ENCODE measurements at places on chromosomes 7 and 10. TPM values are rescaled to one million over a fixed set of nuclear protein-coding genes. Genes with fewer than 3 reads are reported as not detected.

Gene GSAP
- 14.3 TPM for polyA plus RNA-seq

Gene FLNC
- 18.6 TPM for polyA plus RNA-seq

Gene INA
- polyA plus RNA-seq, result 1.4 TPM

Gene ANXA8L1
- not detected for polyA plus RNA-seq

Gene MACC1
- 11.1 TPM for polyA plus RNA-seq

Gene RNLS
- 21.2 TPM for polyA plus RNA-seq

Gene MMP21
- 0.39 TPM for polyA plus RNA-seq

Gene LIPN
- not detected for polyA plus RNA-seq

GRCh38 chr7:139457153-139457946, 26.1 kb downstream of the KLRG2 start:
- DNase-seq, result no peak

DNA sequence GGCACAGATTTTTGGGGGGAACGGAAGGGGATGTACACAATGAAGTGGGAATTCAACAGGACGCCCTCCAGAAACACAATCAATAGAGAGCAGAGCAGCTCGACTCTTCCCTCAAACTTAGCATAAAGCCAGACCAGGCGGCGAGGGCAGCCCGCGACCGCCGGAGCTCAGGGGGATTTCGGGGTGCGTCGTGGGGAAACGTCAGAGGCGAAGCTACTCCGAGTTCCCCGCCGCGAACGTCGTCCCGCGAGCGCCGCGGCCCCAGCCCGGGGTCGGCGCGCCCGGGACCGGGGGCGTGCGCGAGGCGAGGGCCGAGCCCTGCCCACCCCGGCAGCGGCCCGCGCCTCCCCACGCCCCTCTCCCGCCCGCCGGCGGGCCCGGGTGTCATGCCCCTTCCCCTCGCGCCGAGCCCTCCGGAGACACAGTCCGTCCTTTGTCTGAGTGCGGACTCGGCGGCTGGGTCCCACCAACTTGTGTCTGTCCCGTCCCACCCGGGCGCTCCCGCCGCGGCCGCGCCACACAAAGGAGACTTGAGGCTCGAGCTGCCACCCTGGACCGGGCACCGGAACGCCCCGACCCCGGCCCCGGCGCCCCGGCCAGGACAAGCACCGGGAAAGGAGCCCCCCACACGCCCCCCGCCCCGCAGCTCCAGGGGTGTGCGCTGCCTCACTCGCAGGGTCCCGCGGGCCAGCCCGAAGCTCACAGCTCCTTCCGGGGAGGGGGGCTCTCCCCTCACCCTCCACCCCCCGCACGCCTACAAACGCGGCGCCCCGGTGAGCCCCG, 634 bp downstream of the EZH2 start:
- DNase-seq, result no peak

DNA sequence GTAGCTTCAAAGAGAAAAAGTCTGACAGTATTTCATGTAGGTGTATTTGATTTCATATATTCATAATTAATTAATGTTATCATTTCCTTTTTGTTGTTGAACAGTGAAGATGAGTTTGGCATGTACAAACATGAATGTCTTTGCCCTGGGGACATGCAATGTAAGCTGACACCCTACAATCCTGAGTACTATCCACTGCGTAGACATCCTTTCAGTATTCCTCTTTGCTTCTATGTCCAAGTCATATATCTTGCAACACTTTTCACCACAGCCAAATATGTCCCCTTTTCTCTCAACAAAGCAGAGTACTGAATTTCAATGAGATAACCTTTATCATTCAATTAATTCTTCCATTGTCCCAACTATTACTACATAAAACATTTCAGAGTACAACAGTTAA, 93.6 kb downstream of the GPR37 start:
- no peak for DNase-seq

GRCh38 chr10:17784688-17785087, 24.5 kb upstream of the MRC1 start:
- no peak for DNase-seq

DNA sequence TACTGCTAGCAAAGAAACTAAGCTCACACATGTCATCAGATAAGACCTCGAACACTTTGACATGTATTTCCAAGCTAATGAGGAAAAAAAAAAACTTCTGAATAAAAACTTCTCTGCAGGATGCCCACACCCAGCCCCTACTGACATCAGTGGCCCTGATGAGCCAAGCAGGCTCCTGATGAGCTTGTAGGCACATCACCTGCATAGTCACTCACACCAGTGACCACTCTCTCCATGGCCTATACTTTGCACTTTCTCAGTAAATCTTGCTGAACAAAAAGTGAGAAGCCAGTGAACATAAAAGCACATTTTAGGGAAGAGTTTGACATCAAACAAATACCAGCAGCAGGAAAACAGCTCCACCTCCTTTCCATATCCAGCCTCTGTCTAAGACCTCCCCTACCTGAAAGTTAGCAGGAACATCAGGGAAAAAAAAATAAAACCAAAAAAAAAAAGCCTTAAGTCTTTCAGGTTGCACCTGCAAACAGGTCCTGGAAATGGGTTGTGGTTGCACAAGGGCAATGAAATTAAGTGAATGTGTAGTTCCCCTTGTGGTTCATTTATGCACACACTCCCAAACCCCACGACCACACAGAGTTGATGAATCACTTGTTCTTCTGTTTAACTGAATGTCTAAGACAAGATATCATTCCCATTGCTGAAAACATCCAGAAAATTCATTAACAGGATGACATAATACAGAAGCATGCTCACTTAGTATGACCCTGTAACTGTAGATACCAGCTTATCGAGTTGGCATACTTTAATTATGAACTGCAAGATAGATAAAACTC, 205.2 kb upstream of the PDE1C start:
- no peak for DNase-seq

- DNase-seq, result no peak
Observed at GRCh38 chr10:35545878-35546590, 59.1 kb upstream of the GJD4 start.

DNA sequence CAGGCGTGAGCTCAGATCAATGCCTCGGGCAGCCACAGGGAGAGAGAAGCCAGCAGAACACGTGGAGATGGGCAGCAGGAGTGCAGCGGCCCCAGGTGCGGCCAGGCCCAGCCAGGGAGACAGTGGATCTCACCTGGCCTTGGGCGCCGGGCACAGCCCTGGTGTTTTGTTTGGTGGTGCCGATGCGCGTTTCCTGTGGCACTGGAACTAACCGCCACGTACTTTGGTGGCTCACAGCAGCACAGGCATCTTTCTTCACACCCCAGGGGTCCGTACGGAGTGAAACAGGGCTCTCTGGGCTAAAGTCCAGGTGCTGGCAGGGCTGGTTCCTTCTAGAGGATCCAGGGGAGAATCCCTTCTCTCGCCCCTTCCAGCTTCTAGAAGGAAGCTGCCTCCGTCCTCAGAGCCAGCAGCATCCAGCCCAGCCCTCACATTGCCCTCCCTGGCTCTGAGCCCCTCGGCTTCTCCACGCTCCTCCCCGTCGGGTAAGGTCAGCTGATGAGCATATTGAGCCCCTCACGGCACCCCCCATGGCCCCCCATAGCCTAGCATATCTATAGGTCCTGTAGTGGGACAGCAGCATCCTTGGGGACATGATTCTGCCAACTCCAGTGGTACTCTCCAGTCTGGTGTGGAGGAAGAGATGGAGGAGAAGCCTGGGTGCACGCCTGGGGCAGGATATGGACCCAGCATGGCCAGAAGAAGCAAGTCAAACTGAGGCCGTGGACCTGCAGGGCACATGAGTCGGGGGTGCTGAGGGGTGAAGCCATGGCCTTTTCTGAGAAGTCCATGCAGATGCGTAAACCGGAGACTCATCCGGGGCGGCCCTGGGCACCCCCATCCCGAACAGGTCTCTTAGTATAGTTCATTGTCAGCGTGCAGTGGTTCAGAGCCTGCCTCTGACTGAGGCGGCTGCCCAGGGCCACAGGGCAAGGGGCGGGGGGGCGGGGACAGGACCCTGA, 43.4 kb upstream of the PPP2R2D start:
- no peak for DNase-seq

DNA sequence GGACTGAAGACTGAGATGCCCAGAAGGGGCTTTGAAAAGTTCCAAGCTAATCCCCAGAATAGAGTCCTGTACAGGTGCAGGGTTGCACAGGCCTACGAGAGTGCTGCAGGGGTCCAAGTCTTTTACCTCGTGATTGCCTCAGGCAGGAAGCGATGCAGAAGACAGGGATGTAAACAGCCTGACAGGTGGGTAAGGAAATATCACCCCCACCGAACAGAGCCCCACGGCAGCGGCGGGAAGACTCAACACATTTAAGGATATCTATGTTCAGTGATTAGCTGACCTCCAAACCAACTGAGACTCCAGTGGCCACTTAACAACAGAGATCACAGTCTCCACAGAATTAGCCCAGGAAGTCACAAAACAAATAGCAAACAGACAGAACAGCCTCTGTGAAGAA, 73.9 kb upstream of the VIPR2 start:
- no peak for DNase-seq

- no peak for DNase-seq
Observed at GRCh38 chr7:122520971-122521555, 177.9 kb downstream of the RNF133 start.

DNA sequence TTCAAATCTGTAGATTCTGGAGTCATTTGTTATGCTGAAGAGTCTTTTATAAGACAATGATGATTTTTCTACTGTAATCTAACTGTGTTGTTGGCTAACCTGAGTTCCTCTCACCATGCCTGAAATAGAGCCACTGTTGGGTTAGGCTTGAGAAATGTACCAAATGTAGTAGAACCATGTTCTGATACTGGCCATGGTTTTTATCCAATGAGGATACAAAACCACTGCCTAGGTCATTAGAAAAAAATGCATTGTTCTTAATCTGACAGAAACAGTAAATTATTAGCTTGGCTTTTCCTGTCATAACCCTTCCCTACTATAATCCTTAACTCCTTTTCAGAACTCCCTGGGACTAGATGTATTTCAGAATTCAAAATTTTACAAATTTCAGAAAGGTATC, 86.6 kb downstream of the RAPGEF5 start:
- no peak for DNase-seq

- no peak for DNase-seq
Observed at GRCh38 chr7:86748843-86749719, 105.4 kb downstream of the GRM3 start.

GRCh38 chr7:31304446-31304845, 36.1 kb downstream of the NEUROD6 start:
- DNase-seq, result no peak

DNA sequence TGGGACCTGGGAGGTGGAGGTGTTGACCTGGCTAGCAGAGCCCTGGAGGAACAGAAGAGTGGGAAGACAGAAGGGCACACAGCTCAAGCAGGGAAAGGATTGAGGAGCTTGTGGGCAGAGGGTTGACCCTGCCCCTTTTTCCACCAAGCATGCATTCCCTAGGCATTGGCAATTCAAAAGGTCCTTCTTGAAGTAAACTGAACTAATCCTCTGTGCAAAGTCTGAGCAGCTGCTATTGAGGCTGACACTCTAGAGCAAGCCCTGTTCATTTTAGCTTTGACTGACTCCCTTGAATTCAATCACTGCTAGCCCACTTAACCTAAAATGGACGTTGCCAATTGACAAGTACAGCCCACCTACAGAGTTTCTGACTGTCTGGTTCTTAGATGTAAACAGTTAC, 116.5 kb upstream of the TNS3 start:
- no peak for DNase-seq

- DNase-seq, result no peak
Observed at GRCh38 chr7:121510302-121510701, 114.2 kb upstream of the FAM3C start.

DNA sequence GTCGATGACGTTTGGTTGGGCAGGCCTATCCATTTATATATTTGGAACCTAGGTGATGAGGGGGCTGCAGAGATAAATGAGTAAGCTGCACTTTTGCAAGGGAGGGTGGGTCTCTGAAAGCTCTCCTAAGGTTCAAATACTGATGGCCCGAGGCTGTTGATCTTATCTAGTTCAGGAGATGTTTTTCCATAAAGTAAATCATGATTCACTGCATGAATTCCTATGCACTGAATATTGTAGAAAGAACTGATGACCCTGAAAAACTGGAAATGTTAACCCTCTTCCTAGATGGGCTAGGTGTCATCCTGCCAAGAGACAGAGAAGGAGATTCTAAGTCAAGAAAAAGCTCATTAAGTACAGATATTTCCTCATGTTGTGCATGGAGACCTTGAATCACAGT, 459.9 kb downstream of the PLXNA4 start:
- DNase-seq, result no peak

Measured in left renal cortex interstitium (tissue), 4 donors.